ENCODE measurements at places on chromosomes 3 and 15.

DNA sequence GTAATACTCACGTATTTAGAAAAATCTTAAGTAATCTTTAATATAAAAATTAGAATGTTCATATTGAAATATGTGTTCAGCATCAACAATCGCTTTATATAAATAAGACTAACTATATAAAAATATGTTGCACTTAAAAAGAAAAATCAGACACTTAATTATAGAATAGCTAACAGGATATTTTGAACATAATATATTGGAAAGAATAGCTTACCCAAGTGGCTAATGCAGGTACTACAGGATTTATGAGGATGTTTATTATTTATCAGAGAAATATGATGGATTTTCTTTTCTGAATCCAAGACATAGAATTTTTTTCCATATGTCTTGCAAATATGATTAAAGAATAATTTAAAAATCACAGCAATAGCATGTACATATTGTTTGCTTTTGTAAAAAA is 567.9 kb upstream of the GBE1 start:
- no peak for DNase-seq

DNA sequence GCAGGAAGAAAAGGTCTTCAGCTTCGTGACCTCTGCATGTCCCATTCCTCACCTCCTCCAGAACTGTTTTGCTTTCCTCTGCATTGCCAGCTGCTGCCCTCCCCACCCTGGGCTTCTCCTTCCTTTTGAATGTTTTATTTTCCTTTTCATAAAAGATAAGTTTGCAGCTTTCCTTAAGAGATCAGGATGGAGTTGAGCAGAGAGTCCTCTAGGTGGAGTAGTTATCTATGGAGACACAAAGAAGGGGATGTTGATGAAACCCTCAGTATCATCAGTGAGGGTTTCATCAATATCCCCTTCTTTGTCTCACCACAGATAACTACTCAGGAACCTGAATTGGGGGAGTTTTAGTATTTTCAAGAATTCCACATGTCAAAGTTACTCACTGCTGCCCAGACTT is 19.0 kb upstream of the SLC25A36 start:
- no peak for DNase-seq

- DNase-seq = no peak
These were observed 86.3 kb downstream of the FAM81A start for GRCh38 chr15:59524331-59524731.

- no peak for DNase-seq
These were observed 98.3 kb upstream of the SPATA12 start for GRCh38 chr3:56962206-56962605.

DNA sequence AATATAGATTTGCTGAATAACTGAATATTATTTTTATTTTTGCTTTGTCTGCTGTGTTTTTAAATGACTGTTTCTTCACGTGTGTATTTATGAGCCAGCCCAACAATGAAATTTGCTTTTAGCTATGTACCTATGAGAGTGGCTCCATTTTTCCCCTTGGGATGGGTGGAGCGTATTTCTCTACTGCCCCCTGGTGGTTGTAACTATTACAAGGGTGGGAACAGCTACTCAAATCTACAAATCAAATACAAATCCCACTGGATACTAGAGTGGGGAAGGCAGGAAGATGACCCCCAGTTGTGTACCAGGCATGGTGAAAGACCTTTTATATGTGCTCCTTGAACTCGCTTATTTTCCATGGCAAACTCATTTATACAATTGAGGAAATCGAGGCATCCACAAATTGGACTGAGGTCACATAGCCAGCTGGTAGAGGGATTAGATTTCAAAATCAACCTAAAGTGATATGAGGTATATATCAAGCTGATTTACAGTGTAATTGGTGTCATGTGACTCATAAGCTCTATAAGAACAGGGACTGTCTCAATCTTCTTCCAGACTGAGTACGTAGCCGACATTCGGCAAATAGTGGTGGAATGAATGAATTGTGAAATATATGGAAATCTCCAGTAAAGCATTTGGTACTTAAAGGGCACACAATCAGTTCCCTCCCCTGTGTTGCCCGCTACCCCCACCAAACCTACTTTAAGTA is 69.5 kb upstream of the VEPH1 start:
- no peak for DNase-seq

DNA sequence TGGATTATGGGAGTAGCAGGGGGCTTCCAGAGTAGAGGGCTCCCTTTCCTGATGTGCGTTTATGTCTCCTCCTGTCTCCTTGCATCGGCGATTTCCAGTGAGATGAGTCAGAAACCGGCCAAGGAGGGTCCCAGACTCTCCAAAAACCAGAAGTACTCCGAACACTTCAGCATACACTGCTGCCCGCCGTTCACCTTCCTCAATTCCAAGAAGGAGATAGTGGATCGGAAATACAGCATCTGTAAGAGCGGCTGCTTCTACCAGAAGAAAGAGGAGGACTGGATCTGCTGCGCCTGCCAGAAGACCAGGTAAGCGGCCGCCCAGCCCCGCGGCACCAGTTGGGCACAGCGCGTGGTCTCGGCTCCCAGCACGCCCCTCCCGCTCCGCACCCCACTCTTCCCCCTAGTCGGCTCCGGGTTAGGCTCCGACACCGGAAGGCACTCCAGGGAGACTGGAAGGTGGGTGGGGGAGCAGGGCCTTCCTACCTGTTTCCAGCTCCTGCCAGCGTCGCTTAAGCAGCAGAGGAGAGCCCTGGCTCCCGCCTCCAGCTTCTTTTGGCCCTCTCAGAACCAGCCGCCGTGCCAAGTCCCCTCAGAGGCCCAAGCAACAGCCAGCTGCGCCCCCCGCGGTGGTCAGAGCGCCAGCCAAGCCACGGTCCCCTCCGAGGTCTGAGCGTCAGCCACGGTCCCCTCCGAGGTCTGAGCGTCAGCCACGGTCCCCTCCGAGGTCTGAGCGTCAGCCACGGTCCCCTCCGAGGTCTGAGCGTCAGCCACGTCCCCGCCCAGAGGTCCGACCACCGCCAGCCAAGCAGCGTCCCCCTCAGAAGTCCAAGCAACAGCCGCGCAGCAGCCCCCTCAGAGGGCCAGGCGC is 34.7 kb downstream of the MOBP start:
- DNase-seq = no peak

DNA sequence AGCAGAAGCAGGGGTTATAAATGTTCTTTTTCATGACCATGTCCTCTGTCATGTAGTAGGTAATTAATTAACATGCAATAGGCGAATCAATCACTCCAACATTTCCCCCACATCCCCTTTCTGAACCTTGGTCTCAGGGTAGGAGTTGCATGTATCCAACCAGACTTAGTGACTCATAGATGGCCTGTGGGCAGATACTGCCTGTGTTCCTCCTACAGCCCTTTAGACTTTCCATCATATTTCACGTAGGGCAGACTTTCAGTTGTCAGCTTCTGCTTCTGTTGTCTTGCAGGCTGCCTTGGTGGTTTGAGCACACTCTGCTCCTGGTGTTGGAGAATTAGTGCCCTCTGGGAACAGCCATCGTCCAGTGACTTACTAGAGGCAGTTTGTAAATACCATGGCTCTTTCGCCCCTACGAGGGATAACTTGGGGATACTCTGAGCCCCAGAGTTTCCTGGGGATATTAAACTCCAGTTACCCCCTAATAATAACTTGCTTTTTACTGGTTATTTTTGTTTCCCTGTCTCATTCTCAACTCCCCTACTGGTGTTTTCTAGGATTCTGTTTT is 244.4 kb downstream of the EDEM1 start:
- DNase-seq = no peak

- no peak for DNase-seq
These were observed 30.6 kb upstream of the LYSMD4 start for GRCh38 chr15:99763827-99764226.

GRCh38 chr15:26790118-26790517 is 17.3 kb upstream of the GABRB3 start:
- DNase-seq = no peak

GRCh38 chr3:49028298-49028672 is 913 bp downstream of the IMPDH2 start:
- DNase-seq = no peak

DNA sequence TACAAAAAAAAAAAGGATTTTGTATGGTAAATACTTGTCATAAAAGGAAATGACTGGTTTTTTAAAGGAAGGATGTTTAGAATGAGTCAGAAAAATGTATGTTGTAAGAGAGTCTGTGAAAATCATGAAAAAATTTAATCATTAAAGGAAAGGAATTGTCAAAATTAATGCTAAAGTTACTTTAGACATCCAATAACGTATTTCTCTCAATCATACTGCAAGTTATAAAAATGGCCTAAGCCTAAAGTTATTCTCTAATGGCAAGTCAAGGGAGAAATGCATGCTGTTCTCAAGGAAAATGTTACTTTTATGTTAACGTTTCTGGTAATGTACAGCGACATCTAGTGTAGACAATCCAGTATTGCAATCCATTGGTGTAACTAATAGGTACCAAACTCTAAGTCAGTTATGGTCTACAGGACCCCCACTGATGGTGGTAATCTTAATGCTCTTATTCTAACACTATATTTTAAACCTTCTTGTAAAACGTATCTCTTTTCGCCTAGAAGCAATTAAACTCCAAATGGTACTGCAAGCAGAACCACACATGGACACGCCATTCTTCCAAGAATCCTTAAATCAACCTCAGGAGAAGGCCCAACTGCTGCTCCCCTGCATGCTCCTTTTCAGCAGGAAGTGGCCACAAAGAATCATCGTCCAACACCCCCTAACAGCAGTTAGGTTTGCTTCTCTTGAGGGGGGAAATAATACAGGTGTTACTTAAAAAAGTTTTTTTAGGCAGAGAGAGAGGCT is 35.2 kb downstream of the NCEH1 start:
- no peak for DNase-seq

DNA sequence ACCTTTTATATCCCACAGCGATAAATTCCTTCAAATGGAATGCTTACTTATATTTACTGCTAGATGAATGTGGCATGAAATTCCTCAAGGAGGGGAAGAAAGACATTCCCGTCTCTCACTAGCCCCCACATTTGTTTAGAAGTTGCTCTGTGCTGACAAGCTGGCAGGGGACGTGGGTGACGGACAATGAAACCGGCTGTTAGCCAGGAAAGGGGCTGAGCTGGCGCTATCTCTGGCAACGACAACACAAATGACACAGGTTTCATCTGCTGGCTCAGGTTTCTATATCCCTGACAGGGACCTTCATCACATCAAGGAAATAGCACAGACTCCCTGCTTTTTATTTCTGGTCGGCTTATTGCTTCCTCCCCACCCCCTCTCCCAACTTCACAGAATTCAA is 15.8 kb downstream of the RUVBL1 start:
- no peak for DNase-seq

- DNase-seq = no peak
These were observed 83.5 kb downstream of the FOXB1 start for GRCh38 chr15:60087561-60087960.

GRCh38 chr3:126053513-126053912 is 30.4 kb downstream of the SLC41A3 start:
- no peak for DNase-seq

- no peak for DNase-seq
These were observed 64.7 kb downstream of the ISG20 start for GRCh38 chr15:88703533-88703932.

Measured in fibroblast of skin of left biceps (primary cell).